ENCODE measurements at places on chromosomes 11 and 22.

- no peak for DNase-seq
Observed at GRCh38 chr11:43987384-43988039, 45.1 kb downstream of the C11orf96 start.

DNA sequence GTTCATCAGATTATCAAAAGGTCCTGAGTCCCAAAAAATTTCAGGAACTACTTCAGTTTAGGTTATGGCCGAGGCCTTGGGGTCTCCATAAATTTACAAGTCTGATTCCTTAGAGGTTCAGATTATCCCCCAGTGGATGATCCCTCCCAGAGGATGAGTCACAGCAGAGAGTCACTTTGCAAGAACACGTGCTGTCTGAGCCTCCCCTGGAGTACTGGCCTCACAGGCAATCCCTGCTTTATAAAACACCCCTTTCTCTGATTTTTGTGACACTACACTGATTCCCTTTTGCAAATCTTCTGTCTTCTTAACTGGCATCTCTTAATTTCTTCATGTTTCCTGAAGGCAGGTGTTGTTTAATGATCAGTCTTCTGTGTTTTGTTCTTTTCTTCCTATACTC lies 45.3 kb downstream of the CCDC34 start:
- no peak for DNase-seq

- DNase-seq = no peak
Observed at GRCh38 chr11:69431893-69432738, 49.3 kb upstream of the LINC01488 start.

GRCh38 chr11:109697140-109697843 lies 275.3 kb downstream of the C11orf87 start:
- DNase-seq = no peak

GRCh38 chr22:27647540-27647939 lies 154.0 kb downstream of the MN1 start:
- no peak for DNase-seq

GRCh38 chr11:40246983-40247382 lies 1212.5 kb downstream of the LRRC4C start:
- DNase-seq = no peak

DNA sequence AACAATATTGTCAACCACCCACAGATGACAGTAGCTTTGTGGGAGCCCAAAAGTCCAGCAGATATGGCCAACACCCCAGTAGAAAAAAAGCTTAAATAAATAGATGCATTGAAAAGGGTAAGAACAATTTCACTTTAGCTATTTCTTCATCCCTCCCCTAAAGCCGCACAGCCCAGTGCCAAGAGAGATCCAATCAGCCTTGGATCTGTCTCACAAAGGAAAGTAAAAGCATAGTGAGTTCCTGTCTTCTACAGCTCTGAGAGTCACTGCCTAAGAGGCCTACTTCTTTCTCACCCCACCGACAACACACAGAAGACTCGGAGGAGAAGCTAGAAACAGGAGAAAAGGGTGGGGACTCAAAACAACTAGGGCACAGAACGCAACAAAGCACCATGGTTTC lies 196.4 kb downstream of the SBF2 start:
- no peak for DNase-seq

DNA sequence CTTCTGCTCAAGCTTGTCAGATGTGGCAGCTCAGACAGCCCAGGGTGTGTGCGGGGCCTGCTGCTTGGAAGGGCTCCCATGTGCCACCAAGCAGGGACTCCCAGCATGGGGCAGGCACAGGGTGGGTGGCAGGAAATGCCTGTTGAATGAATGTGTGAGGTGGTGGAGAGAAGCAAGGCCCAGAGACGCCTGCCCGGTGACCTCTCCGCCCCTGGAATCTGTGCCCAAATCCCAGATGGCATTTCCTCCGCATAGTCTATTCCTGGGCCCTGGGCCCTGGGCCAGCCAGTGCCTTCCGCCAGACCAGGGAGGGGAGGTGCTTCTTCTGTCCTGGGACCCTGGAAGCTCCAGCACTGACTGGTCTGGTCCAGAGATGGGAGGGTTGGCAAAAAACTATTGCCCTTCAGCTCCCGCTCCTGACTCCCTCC lies 3.7 kb downstream of the CST6 start:
- DNase-seq = no peak

- DNase-seq = no peak
Observed at GRCh38 chr11:99069856-99070444, 49.2 kb downstream of the CNTN5 start.

- no peak for DNase-seq
Observed at GRCh38 chr11:108666373-108666772, 1.5 kb downstream of the DDX10 start.

DNA sequence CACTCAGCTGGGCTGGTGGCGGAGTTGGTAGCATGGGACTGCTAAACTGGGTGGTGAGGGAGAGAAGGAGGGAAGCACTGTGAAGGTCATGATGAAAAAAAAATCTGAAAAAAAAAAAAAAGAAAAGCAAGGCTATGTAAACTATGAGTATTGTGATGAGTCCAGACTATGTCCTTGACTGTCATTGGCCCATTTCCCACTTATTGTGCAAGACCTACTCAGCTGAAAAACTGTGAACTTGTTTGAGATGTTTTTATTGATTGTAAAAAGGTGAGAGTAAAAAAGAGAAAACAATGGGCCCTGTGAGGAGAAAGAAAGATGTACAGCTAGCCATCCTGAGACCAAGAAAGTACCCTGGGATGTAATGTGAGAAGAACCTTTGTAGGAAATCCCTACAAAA lies 798.4 kb upstream of the TENM4 start:
- DNase-seq = no peak

DNA sequence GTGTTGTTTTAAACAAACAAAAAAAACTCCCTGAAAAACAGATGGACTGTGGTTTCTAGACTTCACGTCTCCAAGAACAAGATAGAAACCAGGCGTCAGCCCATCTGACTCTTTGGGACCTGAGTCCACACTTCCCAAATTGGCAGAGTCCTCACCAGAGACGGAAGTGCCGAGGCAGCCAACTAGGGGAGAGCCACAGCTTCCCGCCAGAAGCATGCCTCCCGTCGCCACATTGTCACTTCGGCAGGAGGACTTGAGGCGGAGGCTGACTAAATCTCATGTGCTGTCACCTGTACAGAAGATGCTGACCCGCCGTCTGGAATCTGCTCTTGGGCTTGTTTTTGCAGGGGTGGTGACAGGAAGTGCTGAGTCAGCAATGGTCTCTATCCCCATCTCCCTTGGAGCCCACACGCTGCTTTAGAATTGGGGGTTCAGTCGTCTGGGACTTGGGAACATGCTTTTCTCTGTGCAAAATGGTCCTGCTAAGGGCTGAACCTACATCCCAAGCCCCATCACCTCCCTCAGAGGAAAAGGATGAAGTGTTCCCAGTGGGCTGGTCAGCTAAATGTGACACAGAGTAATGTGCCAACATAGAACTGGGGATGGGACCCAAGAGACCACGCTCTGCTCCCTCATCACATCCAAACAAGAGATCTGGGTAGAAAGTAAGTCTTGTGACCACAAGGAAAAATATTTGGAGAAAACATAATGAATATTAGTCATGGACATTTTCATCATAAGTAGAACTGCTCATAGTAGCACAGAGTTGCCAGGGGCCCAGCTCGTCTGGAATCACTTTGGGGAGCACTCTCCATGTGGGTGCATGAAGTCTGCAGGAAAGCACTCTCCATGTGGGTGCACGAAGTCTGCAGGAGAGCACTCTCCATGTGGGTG lies 152.9 kb downstream of the SNX19 start:
- no peak for DNase-seq

GRCh38 chr11:128644576-128644975 lies 49.3 kb upstream of the FLI1 start:
- DNase-seq = no peak

GRCh38 chr11:75725547-75726320 lies 8.1 kb downstream of the MOGAT2 start:
- DNase-seq = no peak

DNA sequence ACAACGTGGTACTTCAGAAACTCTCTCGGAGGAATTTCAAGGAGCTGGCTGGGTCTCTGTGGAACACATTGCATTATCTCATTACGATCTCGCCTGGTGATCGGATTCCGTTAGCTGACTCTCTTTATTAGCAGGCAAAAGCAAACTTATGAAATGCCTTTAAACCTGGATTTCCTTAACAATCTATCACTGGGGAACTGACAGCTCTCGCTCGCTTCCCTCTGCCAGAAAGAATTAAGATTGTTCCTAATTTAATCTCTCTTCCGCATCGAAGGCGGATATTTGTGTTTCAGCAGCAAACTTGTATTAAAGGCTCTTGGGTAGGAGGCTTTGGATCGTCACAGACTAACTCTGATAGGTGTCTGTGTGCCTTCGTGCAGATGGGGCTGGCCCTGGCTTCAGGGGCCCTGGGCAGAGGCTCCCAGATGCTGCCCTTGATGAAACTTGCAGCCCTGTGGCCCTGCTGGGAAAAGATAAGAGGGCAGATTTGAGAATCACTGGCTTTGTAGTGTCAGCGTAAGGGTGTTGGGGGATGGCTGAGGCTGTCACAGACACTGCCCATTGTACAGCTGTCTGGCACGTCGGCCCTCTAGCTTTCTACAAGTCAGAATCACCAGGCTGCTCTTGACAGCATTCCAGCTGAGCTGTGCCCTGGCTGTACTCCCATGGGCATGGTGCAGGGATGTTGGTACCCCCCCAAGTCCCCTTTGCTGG lies 162.2 kb upstream of the NECTIN1 start:
- DNase-seq = no peak

- no peak for DNase-seq
Observed at GRCh38 chr11:27635567-27636037, 64.7 kb downstream of the BDNF start.

- no peak for DNase-seq
Observed at GRCh38 chr22:20577045-20577444, 69.6 kb downstream of the MED15 start.

- DNase-seq = no peak
Observed at GRCh38 chr11:122344215-122344614, 228.2 kb upstream of the BLID start.

DNA sequence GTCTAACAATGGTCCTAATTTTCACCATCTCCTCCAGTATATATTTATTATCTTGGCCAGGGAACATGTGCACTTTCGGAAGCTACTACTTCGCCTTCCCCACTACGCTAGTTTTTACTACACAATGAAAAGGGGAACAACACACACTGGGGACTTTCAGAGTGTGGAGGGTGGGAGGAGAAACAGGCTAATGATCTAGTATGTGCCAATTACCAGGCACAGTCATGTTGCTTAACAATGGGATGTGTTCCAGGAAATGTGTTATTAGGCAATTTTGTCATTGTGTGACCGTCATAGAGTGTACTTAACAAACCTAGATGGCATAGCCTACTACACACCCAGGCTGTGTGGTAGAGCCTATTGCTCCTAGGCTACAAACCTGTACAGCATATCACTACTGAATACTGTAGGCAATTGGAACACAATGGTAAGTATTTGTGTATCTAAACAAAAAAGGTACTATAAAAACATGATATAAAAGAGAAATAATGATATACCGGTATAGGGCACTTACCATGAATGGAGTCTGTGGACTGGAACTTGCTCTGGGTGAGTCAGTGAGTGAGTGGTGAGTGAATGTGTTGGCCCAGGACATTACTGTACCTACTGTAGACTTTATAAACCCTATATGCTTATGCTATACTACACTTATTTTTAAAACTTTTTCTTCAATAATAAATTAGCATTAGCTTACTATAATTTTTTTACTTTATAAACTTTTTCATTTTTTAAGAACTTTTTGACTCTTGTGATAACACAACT lies 20.1 kb upstream of the CUL5 start:
- no peak for DNase-seq

DNA sequence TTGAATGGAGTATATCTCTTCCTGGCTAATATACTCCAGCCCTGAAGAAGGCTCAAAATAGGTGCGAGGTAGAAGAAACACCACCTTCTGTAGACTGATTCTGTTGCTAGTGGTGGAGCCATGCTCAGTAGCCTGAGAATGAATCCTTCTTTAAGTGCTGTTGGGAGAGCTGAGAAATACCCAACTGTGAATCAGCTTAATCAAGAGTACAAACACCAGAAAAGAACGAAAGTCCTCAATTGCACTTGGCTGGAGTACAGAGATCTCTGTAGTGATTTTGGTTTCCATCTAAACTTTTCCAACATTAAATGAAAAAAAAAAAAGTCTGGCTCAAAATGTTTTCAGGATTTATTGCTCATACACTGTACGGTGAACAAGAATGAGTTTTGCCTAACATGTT lies 619.1 kb downstream of the METTL15 start:
- DNase-seq = no peak

GRCh38 chr11:63737718-63738117 lies 30.9 kb downstream of the ZFTA start:
- DNase-seq = no peak

DNA sequence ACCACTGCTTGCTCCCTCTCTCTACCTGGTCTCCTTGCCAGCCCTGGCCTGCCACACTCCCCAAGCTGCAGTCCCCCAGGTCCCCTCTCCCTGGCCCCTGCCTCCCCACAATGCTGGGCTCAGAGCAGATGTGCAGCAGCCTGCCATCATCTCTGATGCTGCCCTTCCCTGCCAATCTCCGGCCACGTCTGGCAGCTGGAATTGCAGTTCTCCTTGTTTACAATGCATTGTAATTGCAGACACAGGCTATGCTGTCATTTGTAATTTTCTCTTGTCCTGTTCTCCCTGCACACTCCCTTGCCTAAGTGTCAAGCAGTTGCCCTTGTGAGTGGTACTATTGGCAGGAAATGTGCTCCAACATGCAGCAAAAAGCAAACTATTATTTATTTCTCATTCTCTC lies 222.3 kb downstream of the NTM start:
- no peak for DNase-seq

DNA sequence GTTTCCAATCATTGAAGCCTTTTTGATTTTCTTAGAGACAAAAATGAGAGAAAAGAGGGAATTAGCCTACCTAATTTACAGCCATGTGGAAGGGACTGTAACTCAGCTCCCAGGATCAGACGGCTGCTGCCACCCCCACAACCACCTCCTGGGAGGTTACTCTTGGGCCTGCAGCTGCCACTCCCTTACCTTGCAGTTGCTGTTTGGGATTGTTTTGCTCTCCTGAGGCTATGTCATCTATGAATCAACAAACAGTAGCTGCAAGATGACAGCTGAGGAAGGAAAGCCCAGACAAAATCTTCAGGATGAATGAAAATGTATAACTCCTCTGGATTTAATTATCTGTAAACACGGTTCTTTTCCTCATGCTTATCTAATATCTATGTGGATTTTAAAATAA lies 28.0 kb upstream of the ZC3H12C start:
- DNase-seq = no peak

DNA sequence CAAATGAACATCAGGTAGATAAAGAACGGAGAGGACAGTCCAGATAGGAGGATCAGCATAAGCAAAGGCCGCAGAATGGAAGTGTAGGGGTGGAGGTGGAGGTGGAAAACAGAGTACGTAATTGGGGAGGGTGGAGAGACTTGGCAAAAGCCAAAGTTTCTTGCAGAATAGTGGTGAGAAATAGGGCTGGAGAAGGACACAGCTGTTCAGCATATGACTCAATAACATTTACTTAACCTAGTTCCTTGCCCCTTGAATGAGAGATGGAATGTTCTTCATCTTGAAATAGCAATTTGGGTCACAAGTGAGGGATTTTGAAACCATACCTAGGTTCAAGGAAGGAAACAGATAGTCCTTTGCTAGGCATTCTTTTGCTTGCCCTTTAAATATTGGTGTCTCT lies 235.9 kb upstream of the ARHGAP20 start:
- DNase-seq = no peak

- DNase-seq = no peak
Observed at GRCh38 chr11:10943968-10944367, 86.1 kb upstream of the ZBED5 start.

Measured in activated CD4-positive, alpha-beta T cell treated with anti-CD3 and anti-CD28 coated beads for 24 hours (primary cell).